ENCODE measurements at places on chromosomes 6 and 20.

DNA sequence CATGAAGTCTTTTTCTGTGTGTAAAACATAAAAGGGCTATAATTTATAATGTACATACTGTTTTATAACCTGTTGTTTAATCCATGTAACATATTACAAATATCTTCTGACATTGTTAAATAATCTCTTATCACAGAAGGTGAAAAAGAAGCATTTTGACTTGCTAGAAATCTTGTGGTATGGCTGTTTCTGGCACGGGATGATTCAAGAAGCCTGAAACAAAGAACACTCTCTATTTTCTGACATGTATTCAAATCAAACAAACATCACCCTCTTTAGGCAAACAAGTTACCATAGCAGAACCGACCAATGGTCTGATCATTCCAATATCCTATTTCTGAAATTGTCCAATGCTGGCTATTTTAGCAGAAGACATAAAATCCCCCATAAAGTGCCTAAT is 55.4 kb downstream of the HS3ST5 start:
- DNase-seq = no peak

DNA sequence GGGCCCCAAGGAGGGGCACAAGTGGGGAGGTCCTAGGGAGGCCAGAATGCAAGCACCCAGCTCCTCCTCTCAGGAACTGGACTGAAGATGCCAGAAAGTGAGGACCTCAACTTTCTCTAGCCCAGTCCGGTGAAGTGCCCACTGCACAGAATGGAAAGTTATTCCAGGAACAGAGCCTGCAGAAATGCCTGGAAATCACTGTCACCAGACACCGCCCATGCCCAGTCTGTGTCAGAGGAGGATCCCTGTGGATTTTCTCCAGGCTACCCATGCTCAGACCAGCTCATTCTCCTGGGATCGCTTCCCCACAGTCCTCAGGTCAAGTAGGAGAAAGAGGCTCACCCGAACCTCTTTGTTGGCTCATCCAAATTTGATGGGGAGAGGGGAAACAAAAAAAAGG is 6.5 kb downstream of the PRPH2 start:
- no peak for DNase-seq

DNA sequence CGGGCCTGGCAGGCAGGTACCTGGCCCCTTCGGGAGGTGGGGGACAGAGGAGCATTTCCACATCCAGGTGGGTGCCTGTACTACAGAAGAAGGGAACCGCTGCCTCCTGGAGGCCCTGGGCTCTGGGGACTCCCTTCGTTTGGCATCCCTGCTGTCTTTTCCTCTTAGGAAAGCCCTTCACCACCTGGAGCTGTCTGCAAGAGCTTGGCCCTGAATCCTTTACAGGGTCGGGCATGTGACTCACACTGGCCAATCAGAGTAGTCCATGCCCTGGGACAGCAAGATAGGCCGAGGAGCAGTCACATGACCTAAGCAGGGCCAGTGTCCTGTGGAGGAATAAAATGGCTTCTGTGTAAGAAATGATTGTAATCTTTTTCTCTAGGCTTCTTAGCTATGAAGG is 224.9 kb downstream of the ANKRD60 start:
- no peak for DNase-seq

GRCh38 chr6:147063469-147064031 is 140.7 kb upstream of the STXBP5 start:
- DNase-seq = no peak

DNA sequence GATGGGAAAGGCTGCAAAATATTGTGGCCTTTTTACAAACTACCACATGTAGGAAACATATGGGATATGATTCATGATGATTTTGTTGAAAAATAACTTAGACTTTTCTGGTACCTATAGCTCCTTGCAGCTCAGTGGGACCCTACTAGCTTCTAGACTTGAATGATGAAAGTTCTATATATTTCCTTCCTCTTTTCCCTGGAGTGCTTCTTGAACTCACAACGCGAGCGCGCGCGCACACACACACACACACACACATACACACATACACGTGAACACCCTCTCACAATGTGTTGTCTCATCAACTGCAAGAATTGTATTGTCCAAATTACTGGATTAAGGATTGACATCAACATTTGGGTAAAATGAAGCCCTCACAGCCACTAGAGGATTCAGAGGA is 61.9 kb downstream of the TOX2 start:
- DNase-seq = no peak

DNA sequence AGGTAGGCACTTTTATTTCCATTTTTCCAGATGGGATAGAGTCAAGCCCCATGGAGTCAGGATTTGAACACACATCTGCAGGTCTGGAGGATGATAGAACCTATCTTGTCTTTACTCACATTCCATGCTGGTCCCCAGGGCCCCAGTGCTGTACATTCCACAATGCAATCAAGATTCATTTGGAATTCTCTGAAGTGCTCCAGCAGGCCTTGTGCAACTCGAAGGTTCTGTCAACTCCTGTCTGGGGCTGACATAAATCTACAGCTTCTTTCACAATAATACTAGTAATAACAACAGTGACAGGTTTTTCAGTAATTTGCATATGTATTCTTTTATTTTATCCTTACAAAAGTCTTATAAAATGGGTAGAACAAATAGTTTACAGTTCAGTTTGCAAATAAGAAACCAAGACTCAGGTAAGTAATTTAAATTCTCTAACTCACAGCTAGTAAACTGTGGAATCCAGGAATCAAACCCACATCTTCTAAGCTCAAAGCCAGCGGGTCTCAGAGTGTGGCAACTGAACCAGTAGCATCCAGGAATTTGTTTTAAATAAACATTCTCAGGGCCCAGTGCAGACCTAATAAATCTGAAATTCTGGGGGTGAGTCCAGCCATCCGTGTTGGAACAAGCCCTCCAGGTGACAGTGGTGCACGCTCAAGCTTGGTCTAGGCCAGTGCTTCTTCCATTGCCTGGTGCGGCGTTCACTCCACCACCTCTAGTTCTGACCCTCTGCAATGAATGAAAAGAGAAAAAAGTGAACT is 137.0 kb upstream of the TNFAIP3 start:
- no peak for DNase-seq

DNA sequence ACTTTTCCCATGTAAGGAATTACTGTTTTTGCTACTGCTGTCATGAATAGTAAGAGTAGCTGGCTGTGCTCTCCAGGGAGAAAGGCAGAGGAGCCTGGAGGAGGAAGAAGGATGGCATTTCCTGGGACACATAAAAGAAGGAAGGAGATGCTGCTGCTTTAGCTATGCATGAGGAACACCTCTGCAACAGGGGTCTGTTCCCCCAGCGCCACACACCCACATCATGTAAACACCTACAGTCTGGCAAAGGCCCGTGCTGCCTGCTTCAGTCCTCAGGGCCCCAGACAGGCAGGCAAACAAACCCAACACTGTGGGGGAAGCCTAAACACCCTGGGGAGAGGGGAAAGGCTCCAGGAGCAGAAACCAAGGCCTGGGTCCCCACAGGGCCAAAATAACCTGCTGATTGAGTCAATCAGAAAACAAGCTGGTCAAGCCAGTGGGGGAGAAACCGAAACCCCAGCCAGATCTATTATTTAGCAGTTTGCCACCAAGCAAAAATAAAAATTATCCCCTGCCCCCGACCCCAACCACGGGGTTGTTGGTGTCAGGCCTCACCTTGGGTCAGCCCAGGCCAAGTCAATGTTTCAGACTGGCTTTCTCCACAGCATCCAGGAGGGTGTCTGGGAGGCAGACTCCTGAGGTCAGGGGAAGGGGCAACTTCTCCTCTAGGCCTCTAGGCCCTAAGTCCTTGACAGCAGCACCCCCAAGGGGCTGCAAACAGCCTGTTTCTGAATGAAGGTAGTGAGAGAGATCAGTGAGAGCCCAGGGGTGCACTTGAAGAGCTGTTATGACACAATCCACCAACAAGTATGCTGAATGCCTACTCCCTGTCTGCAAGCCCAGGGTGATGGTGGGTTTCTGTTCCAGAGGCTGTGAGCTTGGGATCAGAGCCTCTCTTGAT is 34.6 kb upstream of the SCUBE3 start:
- DNase-seq = no peak

- DNase-seq = no peak
These were observed 16.8 kb upstream of the SYNDIG1 start for GRCh38 chr20:24452498-24453127.

DNA sequence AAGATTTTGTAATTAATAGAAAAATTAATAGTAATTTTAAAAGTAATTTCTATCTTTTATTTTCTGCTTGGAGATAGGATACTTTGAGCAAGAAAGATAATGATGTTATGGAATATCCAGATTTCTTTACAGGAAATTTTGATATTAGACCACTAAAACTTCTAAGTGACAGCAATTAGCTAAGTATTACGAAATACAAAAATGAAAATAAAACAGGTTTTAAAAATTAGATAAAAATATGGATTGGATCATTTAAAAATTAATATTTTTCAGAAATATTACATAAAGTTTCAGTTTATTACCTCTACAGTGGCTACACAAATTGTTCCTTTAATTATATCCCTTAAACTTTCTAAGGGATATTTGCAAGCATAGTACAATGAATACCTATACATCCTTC is 4.2 kb upstream of the MYLK4 start:
- DNase-seq = no peak

DNA sequence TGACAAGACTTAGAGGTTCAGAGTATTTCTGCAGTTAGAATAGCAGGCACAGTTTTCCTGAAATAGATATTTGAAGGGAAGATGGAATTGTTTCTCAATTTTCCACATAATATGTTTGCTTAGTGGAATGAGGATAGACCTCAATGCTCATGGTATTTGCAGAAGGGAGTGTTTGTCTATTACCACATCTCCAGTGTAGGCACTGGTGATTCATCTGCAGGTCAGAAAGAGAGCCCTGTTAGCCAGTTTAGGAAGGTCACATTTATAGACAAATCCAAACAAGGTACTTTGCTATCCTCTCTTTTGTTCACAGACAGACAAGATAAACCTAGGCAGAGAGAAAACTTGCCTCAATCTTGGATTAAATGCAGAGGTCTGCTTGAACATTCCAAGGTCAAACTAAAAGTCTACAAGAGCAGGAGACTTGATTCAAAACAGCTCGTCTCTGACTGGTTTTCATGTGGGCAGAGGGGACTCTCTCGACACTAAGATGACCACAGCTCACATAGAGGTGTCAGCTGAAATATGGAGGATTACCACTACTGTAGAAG is 22.8 kb downstream of the ISM1 start:
- no peak for DNase-seq

DNA sequence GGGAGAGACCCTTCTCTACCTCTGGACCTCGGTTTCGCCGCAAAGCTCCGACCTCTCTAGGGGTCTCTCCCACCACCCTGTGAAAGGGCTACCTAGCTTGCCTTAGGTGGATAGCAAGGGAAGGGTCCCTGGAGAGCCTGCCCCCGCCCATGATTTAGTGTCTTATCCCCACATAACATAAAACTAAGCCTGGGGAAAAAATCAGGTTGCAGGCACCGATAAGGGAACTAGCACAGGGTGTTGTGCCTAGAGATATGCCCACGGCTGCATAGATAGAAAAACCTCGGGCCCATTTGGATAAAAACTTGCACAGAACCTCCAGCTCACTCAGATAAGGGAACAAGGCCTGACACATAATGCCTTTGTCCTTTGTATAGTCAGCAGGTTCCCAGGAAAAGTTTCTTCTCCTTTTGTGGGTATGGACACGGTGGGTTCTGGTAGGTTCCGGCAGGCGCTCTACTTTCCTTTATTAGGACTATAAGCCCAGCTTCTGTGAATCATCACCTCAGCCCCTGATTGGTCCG is 846 bp downstream of the ZSCAN31 start:
- no peak for DNase-seq

DNA sequence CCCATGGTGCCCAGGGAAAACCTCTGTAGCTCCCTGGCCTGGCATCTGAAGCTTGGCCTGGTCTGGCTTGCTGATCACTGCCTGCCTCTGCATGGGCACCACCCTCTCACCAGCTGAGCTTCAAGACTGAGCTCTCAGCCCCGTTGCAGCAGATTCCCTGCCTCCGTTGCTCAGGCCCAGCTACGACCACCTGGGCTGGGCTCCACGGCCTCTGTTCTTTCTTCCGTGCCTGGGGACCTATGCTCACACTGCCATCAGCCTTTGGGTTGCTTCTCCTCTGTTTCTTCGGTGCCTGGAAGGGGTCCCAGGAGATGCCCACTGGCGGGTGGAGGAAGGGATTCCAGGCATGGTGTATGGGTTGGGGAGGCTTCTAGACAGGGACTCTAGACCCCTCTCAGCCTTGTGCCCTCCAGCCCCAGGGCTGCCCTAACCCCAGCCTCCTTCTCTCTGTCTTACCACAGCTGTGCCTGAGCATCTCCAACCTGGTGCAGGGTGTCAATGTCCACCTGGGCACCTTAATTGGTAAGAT is 9.1 kb downstream of the BPIFB2 start:
- DNase-seq = no peak

DNA sequence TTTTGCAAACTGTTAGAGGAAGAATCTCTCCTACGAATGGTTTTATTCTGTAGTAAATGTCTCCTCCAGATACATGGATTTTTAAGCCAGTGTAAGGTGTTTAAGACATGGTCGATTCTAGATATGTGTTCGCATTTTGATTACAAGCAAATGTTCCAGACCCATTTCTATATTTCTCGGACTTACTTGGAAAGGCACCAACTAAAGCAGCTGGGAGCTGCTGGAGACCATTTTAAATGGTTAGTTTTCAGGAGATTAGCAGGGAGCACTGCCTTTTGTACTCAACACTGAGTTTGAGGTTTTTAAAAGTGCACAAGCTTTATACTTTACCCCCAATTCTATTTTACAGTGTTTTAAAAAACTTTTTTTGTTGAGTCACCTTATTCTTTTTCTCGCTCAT is 857.0 kb downstream of the KIF16B start:
- DNase-seq = no peak

GRCh38 chr20:59745716-59746115 is 141.4 kb downstream of the PHACTR3 start:
- DNase-seq = no peak

DNA sequence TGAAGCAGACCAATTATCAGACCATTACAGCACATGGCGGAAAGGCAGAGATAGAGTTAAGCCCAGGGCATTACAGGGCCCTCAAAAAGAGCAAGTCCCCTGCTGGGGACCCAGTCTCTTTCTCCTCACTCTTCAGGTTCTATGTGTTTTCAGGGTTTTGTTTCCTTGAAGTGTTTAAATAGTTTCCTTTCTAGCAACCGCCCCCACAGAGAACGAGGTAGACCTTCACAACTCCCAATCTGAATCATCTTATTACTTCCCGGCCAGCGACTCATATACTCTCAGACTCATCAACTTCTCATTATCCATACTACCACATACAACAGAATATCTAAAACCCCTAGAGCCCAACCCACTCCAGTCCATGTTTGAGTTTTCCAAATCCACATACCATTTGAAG is 526.6 kb upstream of the ARID1B start:
- no peak for DNase-seq

GRCh38 chr20:1267161-1267560 is 1.1 kb downstream of the SNPH start:
- DNase-seq = no peak

- no peak for DNase-seq
These were observed 600.5 kb upstream of the EYS start for GRCh38 chr6:66307490-66307889.
